Heart right ventricle (tissue), 16 donors: ENCODE measurements at places on chromosomes 3 and 15. TPM values are rescaled to one million over a fixed set of nuclear protein-coding genes. Genes with fewer than 3 reads are reported as not detected.

Gene KBTBD8
- 6.4 TPM for total RNA-seq

Gene TMEM89
- not detected for total RNA-seq

Gene MOBP
- total RNA-seq = not detected

Gene MNS1
- total RNA-seq = 1.9 TPM

Gene NIT2
- 42.3 TPM for total RNA-seq

Gene TIMP4
- total RNA-seq = 4.4 TPM

Gene CPA3
- 0.96 TPM for total RNA-seq

Gene GOLGA8N
- total RNA-seq = 5.9 TPM

Gene PPM1L
- 38.0 TPM for total RNA-seq

Gene LDHAL6B
- total RNA-seq = not detected

Gene NCK1
- total RNA-seq = 24.6 TPM

Gene ITGA11
- 17.9 TPM for total RNA-seq

Gene CEP97
- 9.7 TPM for total RNA-seq

Gene SLC28A2
- total RNA-seq = not detected

Gene OIP5
- 0.18 TPM for total RNA-seq

Gene MEIS2
- total RNA-seq = 41.6 TPM

Gene HHLA2
- total RNA-seq = not detected

Gene CCDC13
- total RNA-seq = 1.2 TPM

Gene C3orf85
- not detected for total RNA-seq

Gene OR5H2
- not detected for total RNA-seq

Gene ZNF620
- total RNA-seq = 3.4 TPM

Gene FLNB
- total RNA-seq = 61.8 TPM

Gene CHAC1
- 3.8 TPM for total RNA-seq

Gene SIDT1
- 0.72 TPM for total RNA-seq

Gene ARHGAP31
- 36.1 TPM for total RNA-seq

Gene ACTRT3
- total RNA-seq = 0.93 TPM

Gene OXTR
- total RNA-seq = not detected

Gene CIDEC
- not detected for total RNA-seq

Gene PLA2G4D
- total RNA-seq = not detected

Gene ARIH1
- total RNA-seq = 170 TPM
